ENCODE measurements at places on chromosomes 6 and 20. TPM values are rescaled to one million over a fixed set of nuclear protein-coding genes. Genes with fewer than 3 reads are reported as not detected.

Gene MRPS18B
- 57.6 TPM for total RNA-seq

Gene ZMYND8
- 127 TPM for total RNA-seq

Gene RAB44
- 0.11 TPM for total RNA-seq

Gene ASIP
- not detected for total RNA-seq

Gene TINAG
- total RNA-seq: not detected

Gene CAPN11
- total RNA-seq: 3.3 TPM

- no peaks in the 10 kb centered on the region for H3K4me1 ChIP-seq
- DNase-seq: no peak
- H3K27me3 ChIP-seq: peaks cover 6% of the 10 kb centered on the region
- H3K36me3 ChIP-seq: peaks cover 75% of the 10 kb centered on the region
- no peak overlapping the region for H3K27ac ChIP-seq
- H3K4me3 ChIP-seq: no peak overlapping the region
Observed at GRCh38 chr20:55211481-55211880, 736.1 kb downstream of the DOK5 start.

- peaks cover 4% of the 10 kb centered on the region for H3K27me3 ChIP-seq
- peaks cover 31% of the 10 kb centered on the region for H3K4me1 ChIP-seq
- H3K4me3 ChIP-seq: no peak overlapping the region
- DNase-seq: no peak
Observed at GRCh38 chr20:946826-947225, 30.7 kb upstream of the ANGPT4 start.

DNA sequence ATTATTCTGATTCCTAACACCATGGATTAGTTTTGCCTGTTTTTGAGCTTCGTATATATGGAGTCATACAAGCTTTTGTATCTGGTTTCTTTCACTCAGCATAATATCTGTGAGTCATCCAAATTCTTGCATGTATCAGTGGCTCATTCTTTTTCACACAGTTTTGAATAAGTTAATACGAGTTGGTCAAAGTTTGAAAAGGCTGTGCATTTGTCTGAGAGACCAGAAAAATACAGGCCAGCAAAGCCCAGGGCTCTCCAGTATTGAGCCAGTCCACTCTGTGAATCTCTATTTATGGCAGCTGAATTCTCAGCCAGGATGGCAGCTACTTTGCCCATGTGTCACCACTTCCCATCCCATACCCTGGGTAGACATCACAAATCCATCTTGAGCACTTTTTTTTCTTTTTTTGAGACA, 7.2 kb upstream of the CHMP4B start:
- no peaks in the 10 kb centered on the region for H3K36me3 ChIP-seq
- no peaks in the 10 kb centered on the region for H3K27me3 ChIP-seq
- peaks cover 2% of the 10 kb centered on the region for H3K4me1 ChIP-seq
- no peak for DNase-seq
- no peak overlapping the region for H3K27ac ChIP-seq

DNA sequence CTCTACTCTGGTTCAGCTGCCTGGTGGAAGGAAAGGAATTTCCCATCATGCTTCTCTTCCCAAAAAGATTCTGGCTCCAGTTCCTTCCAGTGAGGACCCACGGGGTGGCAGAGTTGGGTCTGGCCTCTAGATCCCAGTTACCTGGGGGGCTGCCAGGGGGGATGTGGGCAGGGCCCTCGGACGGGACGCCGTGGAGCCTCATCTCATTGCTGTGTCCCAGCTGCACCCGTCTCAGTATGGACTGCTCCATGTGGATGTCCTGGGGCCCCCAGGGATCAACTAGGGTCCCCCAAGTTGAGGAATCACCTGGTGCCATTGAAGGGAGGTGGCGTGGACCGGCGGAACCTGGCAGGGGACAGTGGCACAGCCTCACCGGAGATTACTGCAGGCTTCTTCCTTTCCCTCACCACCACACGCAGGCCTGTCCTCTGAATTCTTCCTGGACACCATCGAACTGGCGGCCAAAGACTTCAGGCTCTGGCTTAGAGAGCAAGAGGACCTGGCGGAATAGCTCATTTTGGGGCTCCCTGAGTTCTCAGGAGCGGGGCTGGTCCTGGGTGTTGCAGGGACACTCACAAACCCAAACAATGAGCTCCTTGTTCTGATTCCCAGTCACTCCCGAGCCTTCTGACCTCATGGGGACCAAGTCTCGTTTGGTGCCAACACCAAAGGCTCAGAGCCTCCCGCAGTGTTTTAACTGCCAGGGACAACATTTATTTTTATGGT, 8.5 kb downstream of the ZBP1 start:
- H3K27ac ChIP-seq: no peak overlapping the region
- DNase-seq: no peak
- peaks cover 7% of the 10 kb centered on the region for H3K4me1 ChIP-seq
- no peaks in the 10 kb centered on the region for H3K27me3 ChIP-seq

GRCh38 chr6:112539355-112539754, 192.2 kb downstream of the RFPL4B start:
- H3K27ac ChIP-seq: no peak overlapping the region
- H3K4me1 ChIP-seq: no peaks in the 10 kb centered on the region
- H3K27me3 ChIP-seq: no peaks in the 10 kb centered on the region
- no peak overlapping the region for H3K4me3 ChIP-seq
- DNase-seq: no peak
- peaks cover 16% of the 10 kb centered on the region for H3K36me3 ChIP-seq

DNA sequence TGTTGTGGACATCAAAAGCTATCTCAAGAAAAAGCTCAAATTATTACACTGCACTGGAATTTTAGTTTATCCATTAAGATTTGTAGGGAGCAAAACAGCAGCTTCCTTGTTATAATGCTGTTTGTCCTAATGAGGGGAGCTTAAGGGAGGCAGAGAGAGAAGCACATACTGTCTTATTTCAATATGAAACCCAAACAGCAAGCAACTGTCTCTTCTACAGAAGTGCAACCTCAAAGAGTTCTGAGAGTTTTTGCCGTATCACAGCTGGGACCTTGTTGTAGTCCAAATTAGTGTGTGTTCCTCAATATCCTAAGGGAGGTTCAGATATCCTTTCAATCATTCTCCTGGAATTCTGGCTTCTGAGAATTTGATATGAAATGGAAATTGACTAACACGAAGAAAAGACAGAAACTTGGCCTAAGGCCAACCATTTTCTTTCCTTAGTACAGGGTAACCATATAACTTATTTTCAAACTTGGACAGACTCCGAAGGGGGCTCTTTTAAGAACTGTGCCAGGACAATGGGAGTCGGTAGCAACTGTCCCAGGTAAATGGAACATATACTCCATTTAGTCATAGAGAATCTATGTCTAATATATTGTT, 149.3 kb upstream of the CCN2 start:
- H3K27me3 ChIP-seq: no peaks in the 10 kb centered on the region
- no peak for DNase-seq
- no peak overlapping the region for H3K4me3 ChIP-seq
- no peaks in the 10 kb centered on the region for H3K4me1 ChIP-seq
- H3K36me3 ChIP-seq: peaks cover 8% of the 10 kb centered on the region
- no peak overlapping the region for H3K27ac ChIP-seq

- no peak overlapping the region for H3K27ac ChIP-seq
- no peaks in the 10 kb centered on the region for H3K36me3 ChIP-seq
- H3K4me1 ChIP-seq: peaks cover 10% of the 10 kb centered on the region
Observed at GRCh38 chr6:94129926-94130325, 710.6 kb upstream of the EPHA7 start.

- no peaks in the 10 kb centered on the region for H3K27me3 ChIP-seq
- H3K36me3 ChIP-seq: peaks cover 20% of the 10 kb centered on the region
- no peak overlapping the region for H3K4me3 ChIP-seq
- H3K4me1 ChIP-seq: no peaks in the 10 kb centered on the region
Observed at GRCh38 chr20:6095409-6095808, 27.4 kb downstream of the FERMT1 start.

DNA sequence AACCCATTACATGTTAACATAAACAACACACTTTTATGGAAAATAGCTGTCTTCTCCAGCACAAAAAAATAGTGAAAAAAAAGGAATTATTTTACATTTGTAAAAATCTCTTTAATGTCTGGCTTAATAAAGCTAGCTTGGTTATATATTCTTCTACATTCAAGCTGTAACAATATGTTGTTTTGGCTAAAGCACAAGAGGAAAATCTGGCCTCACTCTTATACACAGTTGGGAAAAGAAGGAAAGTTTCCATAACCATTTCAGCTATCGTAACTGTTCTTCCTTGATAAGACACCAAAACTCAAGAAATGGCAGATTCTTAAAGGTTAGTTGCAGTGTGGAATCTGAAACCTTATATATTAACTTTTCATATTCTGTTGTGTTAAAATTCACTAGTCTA, 7.6 kb downstream of the HLA-DOB start:
- peaks cover 29% of the 10 kb centered on the region for H3K27me3 ChIP-seq
- no peak overlapping the region for H3K4me3 ChIP-seq
- no peaks in the 10 kb centered on the region for H3K36me3 ChIP-seq
- peaks cover 5% of the 10 kb centered on the region for H3K4me1 ChIP-seq

- peaks cover 37% of the 10 kb centered on the region for H3K36me3 ChIP-seq
- no peak for DNase-seq
- H3K4me1 ChIP-seq: no peaks in the 10 kb centered on the region
Observed at GRCh38 chr6:37299990-37300389, 42.0 kb upstream of the TMEM217 start.

- H3K27me3 ChIP-seq: peaks cover 79% of the 10 kb centered on the region
- DNase-seq: no peak
- H3K4me3 ChIP-seq: no peak overlapping the region
- peaks cover 9% of the 10 kb centered on the region for H3K4me1 ChIP-seq
- H3K27ac ChIP-seq: no peak overlapping the region
Observed at GRCh38 chr20:61090541-61090940, 161.5 kb upstream of the CDH4 start.

- H3K4me3 ChIP-seq: no peak overlapping the region
- no peak for DNase-seq
- H3K4me1 ChIP-seq: peaks cover 38% of the 10 kb centered on the region
- H3K36me3 ChIP-seq: peaks cover 56% of the 10 kb centered on the region
- H3K27ac ChIP-seq: peak overlapping the region; percentile 80
Observed at GRCh38 chr6:1348675-1349074, 36.8 kb downstream of the FOXQ1 start.

- no peak overlapping the region for H3K4me3 ChIP-seq
- H3K4me1 ChIP-seq: peaks cover 3% of the 10 kb centered on the region
- H3K27ac ChIP-seq: no peak overlapping the region
Observed at GRCh38 chr6:153167907-153168306, 36.8 kb upstream of the RGS17 start.

GRCh38 chr20:56160956-56161355, 87.6 kb upstream of the MC3R start:
- H3K27ac ChIP-seq: no peak overlapping the region
- peaks cover 9% of the 10 kb centered on the region for H3K27me3 ChIP-seq
- H3K4me3 ChIP-seq: no peak overlapping the region
- no peaks in the 10 kb centered on the region for H3K4me1 ChIP-seq

DNA sequence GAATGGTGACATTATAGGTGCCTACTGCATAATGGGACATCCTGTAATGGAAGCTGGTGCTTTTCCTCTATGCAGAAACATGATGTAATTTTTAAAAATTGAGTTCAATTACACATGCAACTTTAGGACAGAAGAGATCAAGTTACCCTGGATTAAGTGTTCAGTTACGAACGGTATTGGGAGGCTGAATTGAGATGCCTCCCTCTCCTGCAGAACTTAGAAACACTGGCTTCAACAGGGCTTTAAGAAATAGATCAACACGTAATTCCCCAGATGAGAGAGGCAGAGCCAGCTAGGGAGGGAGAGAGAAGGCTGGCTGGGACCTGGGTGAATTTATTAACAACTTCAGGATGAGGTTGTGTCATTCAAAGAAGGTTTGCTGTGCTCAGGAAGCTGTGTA, 232.8 kb downstream of the CDH26 start:
- H3K27ac ChIP-seq: no peak overlapping the region
- peaks cover 4% of the 10 kb centered on the region for H3K36me3 ChIP-seq
- no peak for DNase-seq
- H3K27me3 ChIP-seq: peaks cover 37% of the 10 kb centered on the region
- H3K4me1 ChIP-seq: no peaks in the 10 kb centered on the region

- H3K4me1 ChIP-seq: peaks cover 29% of the 10 kb centered on the region
- H3K27me3 ChIP-seq: no peaks in the 10 kb centered on the region
- no peak overlapping the region for H3K4me3 ChIP-seq
- DNase-seq: no peak
- no peaks in the 10 kb centered on the region for H3K36me3 ChIP-seq
Observed at GRCh38 chr20:11459090-11459890, 458.4 kb upstream of the BTBD3 start.

- no peak for DNase-seq
- no peak overlapping the region for H3K4me3 ChIP-seq
- peaks cover 38% of the 10 kb centered on the region for H3K4me1 ChIP-seq
- H3K27ac ChIP-seq: peak overlapping the region; percentile 83
Observed at GRCh38 chr6:20629509-20629908, 95.3 kb downstream of the CDKAL1 start.

- peak overlapping the region; percentile 69 for H3K27ac ChIP-seq
- H3K4me1 ChIP-seq: peaks cover 4% of the 10 kb centered on the region
- peak; percentile 75 for DNase-seq
- no peak overlapping the region for H3K4me3 ChIP-seq
- peaks cover 12% of the 10 kb centered on the region for H3K36me3 ChIP-seq
Observed at GRCh38 chr20:19628570-19629134, 129.4 kb upstream of the RIN2 start.

DNA sequence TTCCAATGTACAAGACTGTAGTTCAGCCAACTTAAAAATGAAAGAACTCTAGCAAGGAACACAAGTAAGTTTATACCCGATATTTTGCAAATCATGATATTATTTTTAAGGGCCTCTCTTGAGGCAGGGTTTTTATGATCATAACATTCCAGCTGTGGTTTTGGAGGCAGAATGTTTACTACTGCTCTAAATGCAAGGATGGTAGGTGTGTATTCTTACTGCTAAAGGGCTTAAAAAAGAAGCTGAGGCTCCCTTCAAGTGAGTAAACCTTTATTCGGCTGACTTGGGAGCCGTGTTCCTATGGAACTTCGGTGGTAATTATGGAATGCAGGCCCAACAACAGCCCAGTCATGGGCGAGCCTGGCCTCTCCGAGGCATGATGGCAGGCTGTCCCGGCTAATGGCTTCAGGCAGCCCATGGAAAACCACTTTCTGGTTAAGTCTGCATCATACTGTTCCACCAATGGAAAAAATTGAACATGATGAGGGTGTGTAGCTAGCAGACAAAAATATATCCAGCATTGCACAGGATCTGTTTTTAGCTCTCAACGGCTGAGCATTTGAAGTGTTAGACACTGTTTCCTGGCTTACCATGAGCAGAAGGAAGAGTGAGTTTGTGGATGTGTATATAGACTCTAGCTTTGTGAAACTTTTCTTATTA, 111.5 kb downstream of the TIAM2 start:
- no peaks in the 10 kb centered on the region for H3K36me3 ChIP-seq
- no peak overlapping the region for H3K4me3 ChIP-seq
- no peak for DNase-seq
- no peaks in the 10 kb centered on the region for H3K27me3 ChIP-seq
- H3K4me1 ChIP-seq: peaks cover 26% of the 10 kb centered on the region

DNA sequence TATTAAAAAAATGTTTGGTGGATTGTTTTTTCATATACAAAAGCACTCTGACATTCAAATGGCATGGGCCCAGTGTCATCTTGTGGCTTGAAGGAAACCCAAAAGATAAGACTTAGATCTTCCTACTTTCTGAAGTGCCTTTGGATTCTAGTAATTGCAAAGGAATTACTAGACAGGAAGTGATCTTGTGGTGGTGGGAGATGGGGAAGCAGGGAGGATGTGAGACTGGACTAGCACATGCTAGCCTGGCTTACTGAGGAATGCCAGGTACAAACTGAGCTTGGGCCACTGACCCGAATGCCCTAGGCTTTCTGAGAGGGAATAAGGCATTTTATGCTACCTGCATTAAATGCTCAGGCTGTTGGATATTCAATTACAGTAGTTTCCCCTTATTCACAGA, 59.0 kb downstream of the AFG1L start:
- no peak overlapping the region for H3K27ac ChIP-seq
- no peaks in the 10 kb centered on the region for H3K27me3 ChIP-seq
- no peaks in the 10 kb centered on the region for H3K4me1 ChIP-seq
- H3K36me3 ChIP-seq: no peaks in the 10 kb centered on the region
- no peak for DNase-seq

GRCh38 chr6:133291671-133292070, 50.5 kb downstream of the EYA4 start:
- no peak overlapping the region for H3K4me3 ChIP-seq
- no peaks in the 10 kb centered on the region for H3K4me1 ChIP-seq
- H3K36me3 ChIP-seq: no peaks in the 10 kb centered on the region
- no peak overlapping the region for H3K27ac ChIP-seq
- H3K27me3 ChIP-seq: no peaks in the 10 kb centered on the region

Measured in WTC11 (cell line).